Choroid plexus epithelial cell (primary cell): ENCODE measurements at places on chromosomes 11 and 22.

DNA sequence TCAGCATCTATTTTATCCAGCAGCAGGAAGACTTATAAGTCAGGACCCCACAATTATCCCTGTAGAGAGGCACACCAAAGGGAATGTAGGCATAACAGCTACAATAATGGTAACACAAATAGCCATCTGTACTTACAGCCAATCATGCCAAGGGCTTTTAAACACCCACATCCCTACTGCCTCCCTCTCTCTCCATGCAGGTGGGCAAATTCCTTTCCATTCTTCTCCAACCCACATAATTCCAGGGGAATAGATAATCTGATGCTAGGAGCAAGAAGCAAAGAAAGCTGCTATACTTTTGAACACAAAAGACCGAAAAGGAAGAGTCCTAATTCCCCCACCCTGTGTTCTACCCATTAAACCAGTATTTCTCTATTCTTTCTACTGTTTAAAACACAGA is 46.7 kb downstream of the RBFOX2 start:
- no peak for DNase-seq

GRCh38 chr22:39601180-39601535 is 30.6 kb downstream of the CACNA1I start:
- no peak for DNase-seq

DNA sequence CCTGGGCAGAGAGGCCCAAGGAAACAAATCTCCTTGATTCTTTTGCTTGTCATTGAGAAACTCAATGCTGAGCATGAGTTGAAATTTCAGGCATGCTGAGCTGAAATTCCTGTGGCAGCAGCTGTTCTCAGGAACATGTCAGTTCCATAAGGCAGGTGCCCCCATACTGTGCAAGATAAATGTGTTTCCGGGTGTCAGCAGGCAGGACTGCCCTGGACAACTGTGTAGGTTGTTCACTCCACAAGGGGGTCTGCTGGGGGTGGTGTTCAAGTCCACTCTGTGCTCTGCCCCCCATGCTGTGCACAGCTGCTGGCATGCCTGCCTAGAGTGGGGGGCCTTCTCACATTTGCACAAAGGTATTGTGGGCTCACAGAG is 133.7 kb downstream of the CTTN start:
- DNase-seq = peak; percentile 10

DNA sequence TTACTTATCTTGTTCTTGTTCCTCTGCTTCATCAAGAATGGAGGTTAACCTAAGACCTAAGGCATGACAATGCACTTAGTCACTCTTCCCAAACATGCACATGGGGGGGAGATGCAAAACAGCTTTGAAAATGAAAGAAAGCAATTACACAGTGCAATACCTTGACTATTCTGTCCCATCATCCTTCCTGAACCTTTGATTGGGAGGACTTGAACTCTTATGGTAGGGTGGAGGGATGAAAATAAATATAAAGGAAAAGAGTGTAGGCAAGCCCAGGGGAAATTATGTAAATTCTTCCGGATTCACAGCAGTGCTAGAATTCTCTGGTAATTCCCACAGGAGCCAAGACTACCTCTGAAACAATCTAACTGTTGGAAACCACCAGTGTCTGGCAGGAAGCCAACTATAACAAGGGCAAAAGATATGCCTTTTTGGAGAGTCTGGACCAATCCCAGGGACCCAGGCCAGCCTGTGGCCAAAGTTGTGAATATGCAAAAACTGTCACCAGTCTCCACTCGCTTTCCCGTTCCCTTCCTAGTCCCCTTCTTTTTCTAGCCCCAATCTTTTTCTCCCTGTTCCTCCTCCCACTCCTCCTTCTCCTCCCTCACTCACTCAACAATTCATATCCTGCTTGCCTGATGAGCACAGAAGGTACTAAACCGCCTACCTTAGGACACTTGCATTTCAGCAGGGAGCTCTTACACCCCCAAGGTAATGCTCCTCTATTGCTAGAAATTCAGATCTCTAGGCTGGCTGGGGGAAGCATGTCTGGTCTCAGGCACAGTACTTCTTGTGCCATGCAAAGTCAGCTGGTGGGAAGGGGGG is 2.5 kb upstream of the RCN1 start:
- DNase-seq = peak; percentile 95

DNA sequence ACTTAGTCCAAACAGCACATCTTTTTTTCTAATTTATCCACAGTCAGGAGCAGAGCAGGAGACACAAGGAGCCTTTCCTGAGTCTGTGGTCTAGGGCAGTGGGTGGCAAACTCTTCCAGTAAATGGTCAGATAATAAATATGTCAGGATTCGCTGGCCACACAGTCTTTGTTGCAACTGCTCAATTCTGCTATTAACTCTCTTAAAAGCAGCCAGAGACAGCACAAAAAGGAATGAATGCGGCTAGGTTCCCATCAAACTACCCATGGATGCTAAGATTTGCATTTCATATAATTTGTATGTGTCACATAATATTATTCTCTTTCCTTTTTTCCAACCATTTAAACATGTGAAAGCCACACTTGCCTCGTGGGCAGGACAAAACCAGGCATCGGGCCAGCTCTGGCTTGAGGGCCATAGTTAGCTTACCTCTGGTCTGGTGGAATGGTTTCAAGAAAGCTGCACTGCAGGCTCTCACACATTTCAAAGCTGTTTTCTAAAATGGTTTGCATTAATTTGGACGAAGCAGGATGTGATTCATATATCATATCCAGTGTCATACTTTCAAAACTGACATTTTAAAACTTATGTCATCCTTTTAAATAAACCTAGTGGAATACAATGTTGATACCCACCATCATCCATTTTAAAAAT is 64.7 kb upstream of the CD5 start:
- DNase-seq = peak; percentile 58

GRCh38 chr11:85133636-85134035 is 493.5 kb downstream of the DLG2 start:
- no peak for DNase-seq

GRCh38 chr22:30609260-30610185 is 2.5 kb downstream of the TCN2 start:
- peak; percentile 91 for DNase-seq

- DNase-seq = no peak
Measured at GRCh38 chr11:67422891-67423290, 5.4 kb upstream of the RPS6KB2 start.

DNA sequence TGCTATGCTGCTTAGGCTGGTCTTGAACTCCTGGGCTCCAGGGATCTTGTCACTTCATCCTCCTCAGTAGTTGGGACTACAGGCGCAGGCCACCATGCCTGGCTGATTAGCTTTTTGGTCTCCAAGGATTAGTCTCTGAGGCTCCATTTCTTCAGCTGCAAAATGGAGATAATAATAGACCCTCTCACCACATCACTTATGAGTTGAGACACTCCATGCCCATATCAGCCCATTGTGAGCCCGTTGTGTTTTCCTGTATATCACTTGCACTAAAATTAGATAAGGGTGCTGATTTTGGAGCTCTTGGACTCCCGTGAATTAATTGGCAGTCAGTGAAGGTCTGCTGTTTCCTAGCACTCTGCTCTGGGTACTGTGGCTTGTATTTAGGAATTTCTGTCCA is 36.0 kb downstream of the DEPDC5 start:
- no peak for DNase-seq

GRCh38 chr22:44685384-44686056 is 16.5 kb upstream of the PRR5 start:
- DNase-seq = peak; percentile 72

DNA sequence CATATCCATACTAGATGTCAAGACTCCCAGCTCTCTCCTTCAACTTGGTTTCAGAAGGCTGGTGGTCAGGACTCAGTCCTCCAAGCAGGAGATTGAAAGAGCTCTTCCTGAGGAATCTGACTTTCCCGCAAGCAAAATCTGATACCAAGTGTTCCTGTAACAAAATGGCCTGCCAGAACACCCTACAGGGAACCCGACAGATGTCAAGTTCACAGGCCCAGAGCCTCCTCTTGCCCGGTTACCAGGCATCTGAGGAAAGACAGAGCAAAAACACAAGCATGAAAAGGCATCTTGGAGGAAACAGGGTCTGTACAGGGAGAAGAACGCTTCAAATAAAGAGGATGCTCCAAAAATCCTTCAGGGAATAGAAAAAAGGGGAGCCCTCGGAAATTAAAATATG is 8.7 kb upstream of the KCNJ5 start:
- DNase-seq = no peak

- DNase-seq = peak; percentile 14
Measured at GRCh38 chr11:111183706-111184105, 61.8 kb upstream of the POU2AF2 start.

- DNase-seq = no peak
Measured at GRCh38 chr11:45393334-45393733, 107.2 kb upstream of the SYT13 start.

GRCh38 chr11:27213232-27213660 is 149.8 kb downstream of the CCDC34 start:
- peak; percentile 87 for DNase-seq

- DNase-seq = no peak
Measured at GRCh38 chr11:87616511-87616910, 558.7 kb downstream of the RAB38 start.

GRCh38 chr11:65739022-65739421 is 18.4 kb upstream of the RNASEH2C start:
- DNase-seq = no peak

DNA sequence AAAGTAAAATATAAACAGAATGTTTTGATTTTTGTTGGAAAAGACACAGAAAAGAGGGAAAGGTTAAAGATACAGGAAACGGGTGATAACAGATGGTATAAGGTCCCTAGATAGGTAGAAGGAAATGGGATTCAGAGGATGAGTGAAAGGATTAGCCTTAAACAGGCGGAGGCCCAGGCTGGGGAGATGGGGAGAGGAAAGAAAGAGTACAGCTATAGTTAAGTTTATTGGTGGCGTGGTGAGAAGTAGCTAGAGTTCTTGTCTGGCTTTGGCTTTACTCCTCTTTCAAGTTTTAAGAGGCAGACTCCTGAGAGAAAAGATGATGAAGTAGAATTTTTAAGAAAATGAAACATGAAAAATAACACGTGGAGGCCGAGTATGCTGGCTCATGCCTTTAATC is 13.7 kb downstream of the ZBTB44 start:
- DNase-seq = no peak

GRCh38 chr11:10659339-10660216 is 34.0 kb downstream of the IRAG1 start:
- DNase-seq = peak; percentile 90

GRCh38 chr22:29541845-29542244 is 11.7 kb downstream of the THOC5 start:
- DNase-seq = no peak

- no peak for DNase-seq
Measured at GRCh38 chr11:71204748-71205664, 47.4 kb downstream of the SHANK2 start.

DNA sequence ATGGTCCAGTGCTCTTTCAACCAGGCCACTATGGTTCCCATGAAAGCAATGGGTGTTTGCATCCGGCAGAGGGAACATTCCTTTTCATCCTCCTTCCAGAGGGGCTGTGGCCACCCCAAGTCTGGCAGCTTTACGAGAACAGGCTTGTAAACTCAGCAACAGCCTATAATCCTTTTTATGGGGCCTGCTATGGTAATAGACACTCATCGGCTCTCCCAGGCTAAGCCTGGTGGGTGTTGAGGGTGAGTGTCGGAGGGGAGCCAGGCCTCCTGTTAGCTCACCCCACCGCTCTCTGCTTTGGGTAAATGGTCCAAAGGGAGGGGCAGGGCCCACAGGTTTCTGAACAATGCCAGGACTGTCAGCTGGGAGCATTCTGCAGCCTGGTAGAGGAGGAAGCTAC is 111.6 kb upstream of the CD82 start:
- DNase-seq = no peak

DNA sequence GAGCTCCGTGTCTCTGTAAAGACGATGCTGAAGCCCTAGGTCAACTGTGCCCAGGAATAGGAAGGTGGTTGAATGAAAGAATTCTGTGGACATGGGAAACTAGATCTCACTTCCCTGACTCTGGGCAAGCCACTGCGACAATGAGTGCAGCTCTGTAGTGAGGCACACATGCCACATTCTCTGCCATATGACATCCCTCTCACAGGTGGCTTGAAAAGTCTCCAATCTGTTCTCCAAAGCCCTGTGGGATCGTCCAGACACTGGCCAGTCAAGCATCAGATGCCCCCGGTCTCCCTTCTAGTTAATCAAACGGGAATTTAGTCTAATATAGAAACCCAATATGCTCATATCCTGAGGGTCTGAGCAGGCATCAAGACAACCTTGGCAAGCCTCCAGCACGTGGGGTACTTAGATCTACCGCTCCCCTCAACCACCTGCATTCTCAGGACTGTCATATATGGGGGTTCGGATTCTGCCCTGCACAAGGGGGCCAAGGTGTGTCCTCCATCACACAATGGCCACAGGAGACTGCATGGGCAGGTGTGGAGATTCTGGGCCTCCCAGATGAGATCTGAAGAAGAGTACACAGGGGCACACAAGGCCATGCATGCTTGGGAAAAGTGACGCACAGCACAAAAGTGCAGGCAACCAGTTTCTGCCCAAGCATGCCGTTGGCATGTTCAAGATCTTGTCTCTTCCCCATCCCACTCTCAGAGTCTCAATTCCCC is 11.9 kb downstream of the DKK3 start:
- DNase-seq = no peak

GRCh38 chr22:32181043-32181442 is 21.9 kb upstream of the C22orf42 start:
- DNase-seq = no peak

DNA sequence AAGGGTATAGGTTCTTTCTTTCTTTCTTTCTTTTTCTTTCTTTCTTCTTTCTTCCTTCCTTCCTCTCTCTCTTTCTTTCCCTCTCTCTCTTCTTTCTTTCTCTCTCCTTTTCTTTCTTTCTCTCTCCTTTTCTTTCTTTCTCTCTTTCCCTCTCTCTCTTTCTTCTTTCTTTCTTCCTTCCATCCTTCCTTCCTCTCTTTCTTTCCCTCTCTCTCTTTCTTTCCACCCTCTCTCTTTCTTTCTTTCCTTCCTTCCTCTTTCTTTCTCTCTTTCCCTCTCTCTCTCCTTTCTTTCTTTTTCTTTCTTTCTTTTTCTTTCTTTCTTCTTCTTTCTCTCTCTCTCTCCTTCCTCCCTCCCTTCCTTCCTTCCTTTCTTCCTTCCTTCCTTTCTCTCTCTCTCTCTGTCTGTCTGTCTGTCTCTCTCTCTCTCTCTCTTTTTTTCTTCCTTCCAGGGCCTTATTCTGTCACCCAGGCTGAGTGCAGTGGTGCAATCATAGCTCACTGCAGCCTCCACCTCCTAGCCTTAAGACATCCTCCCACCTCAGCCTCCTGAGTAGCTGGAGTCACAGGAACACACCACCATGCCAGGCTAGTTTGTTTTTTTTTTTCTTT is 26.8 kb downstream of the LIF start:
- no peak for DNase-seq
